ENCODE measurements at places on chromosomes 11 and 22.

- no peak for DNase-seq
Measured at GRCh38 chr11:130573767-130574166, 125.3 kb downstream of the ADAMTS15 start.

DNA sequence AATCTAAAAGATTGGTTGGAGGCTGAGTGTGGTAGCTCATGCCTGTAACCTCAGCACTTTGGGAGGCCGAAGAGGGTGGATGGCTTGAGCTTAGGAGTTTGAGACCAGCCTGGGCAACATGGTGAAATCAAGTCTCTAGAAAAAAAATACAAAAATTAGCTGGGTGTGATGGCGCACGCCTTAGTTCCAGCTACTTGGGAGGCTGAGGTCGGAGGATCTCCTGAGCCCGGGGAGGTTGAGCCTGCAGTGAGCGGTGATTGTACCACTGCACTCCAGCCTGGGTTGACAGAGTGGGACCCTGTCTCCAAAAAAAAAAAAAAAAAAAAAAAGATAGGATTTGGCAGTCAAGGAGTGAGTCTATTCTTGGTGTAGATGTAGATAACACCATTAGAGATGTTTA is 10.6 kb downstream of the FOLR1 start:
- DNase-seq, result no peak

DNA sequence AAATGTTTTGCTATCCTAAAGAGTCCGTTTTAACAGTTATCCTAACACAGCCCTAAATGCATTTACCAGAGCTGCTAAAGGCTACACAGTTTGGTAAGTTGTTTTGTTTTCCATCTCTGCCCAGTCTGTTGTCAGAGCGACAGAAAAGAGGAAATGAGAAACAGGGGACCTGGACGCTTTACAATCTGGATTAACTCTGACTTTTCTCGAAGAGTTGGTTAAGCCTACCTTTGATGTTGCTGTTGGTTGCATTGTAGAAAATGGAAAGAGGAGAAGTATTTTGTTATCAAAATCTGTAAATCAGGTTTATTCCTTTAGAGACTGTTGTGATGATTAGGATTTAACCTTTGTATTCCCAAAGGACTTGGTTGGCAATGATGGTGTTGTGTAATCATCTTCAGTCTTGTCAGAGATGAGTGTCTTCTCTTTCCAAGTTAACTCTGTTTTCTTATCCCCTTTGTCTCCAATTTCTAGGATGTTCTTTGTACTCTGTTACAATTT is 481 bp downstream of the ANGPTL5 start:
- no peak for DNase-seq

GRCh38 chr11:108929241-108929640 is 264.4 kb downstream of the DDX10 start:
- DNase-seq, result no peak

DNA sequence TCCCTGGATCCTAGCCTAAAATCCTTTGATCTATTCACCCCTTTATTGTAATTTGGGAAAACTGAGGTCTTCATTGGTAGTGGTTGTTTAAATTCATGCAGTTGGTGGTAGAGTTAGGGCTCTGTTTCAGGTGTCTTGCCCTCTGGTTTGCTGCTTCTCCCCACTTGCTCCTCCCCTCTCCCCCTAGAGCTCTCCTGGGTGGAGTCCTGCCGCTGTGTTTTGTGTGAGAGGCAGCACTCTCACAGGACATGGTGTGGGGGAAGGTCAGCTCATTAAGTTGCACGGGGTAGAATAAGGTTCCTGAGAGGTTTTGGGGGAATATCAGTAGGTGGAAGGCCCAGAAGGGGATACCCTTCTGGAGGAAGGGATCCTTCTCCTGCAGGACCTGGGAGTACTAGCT is 98.1 kb upstream of the NECTIN1 start:
- DNase-seq, result no peak

DNA sequence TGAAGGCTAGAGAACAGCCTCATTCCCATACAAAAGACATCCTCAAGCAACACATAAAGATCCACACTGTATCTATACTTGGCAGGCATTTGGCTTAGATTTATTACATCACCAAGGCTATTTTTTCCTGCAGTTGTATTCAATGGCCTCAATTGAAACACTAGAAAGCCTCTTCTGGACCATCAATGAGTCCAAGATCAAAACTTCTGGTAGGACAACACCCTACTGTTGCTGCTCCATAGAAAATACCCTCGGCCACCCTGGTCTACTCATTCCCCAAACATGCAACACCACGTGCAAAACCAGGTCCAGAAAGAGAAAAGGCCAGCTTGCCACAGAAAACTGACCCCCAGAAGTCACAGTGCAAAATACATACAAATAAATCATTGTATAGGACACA is 56.9 kb upstream of the CADM1 start:
- DNase-seq, result no peak

- DNase-seq, result peak; percentile 88
Measured at GRCh38 chr11:61834278-61835048, 6.4 kb downstream of the FADS2 start.

GRCh38 chr11:122617297-122617696 is 38.2 kb upstream of the UBASH3B start:
- no peak for DNase-seq

GRCh38 chr11:65471447-65471891 is 27.4 kb upstream of the MALAT1 start:
- DNase-seq, result peak; percentile 94

DNA sequence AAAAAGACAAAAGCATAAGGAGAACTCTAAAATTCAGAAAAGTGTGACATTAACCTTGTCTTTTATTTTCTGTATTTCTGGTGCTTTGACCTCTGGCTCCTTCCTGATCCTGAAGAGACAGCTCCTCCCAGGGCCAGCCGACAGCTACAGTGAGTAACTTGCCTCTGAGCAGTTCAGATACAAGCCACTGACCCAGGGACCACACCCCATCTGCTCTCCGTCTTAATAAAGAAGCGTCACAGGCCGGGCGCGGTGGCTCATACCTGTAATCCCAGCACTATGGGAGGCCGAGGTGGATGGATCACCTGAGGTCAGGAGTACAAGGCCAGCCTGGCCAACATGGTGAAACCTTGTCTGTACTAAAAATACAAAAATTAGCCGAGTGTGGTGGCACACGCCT is 6.5 kb downstream of the MLC1 start:
- no peak for DNase-seq

DNA sequence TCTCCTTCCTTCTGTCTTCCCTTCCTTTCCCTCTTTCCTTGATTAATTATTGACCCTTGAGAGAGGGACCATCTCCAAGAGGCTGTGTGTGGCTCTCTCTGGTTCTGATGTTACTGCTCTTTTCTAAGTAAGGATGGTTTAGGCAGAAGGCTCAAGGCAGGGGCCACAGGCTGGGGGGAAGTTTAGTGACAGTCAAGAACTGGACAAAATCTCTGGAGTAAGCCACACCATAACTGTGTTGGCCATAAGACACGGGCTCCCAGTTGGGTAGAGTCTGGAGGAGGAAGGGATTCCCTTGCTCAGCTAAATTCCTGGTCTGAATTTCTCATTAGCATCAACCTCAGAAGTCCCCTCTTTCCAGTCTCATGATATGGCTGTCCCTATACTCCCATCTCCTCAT is 74.7 kb downstream of the BUD13 start:
- DNase-seq, result no peak

DNA sequence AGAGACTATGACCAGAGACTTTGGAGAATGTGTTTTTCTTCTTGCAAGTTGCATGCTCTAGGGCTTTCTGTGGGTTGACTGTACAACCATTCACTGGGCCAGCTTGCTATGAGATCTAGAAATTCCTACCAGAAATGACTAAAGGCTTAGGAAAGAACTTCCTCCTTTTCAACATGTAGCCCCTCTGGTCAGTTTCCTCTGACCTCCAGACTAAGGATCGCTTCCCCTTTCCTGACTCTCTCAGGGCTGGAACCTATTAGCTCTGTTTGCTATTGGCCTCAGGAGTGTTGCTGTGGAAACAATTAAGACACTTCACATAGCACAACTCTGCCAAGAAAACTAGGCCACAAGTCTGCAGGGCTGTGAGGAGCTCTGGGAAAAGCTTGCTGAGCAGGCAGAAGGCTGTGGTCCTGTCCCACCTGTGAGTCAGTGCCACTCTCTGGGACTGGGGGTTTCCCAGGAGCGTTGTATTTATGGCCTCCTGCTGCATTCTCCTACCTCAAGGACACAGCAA is 10.7 kb downstream of the CRY2 start:
- no peak for DNase-seq

DNA sequence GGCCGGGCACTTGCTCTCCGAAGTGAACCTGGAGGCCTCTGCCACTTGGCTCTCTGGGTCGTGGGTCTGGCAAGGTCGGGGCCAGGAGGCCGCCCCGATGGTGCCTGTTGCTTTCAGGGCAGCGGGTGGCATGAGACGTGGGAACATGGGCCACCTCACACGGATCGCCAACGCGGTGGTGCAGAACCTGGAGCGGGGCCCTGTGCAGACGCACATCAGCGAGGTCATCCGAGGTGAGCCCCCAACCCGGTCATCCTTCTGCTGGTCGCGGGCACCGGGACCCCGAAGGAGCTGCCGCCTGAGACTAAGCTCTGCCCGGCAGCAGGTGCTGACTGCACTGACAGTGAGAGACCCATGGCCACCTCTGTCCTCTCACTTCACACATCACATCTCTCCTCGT is 40.0 kb downstream of the SBF1 start:
- DNase-seq, result no peak

DNA sequence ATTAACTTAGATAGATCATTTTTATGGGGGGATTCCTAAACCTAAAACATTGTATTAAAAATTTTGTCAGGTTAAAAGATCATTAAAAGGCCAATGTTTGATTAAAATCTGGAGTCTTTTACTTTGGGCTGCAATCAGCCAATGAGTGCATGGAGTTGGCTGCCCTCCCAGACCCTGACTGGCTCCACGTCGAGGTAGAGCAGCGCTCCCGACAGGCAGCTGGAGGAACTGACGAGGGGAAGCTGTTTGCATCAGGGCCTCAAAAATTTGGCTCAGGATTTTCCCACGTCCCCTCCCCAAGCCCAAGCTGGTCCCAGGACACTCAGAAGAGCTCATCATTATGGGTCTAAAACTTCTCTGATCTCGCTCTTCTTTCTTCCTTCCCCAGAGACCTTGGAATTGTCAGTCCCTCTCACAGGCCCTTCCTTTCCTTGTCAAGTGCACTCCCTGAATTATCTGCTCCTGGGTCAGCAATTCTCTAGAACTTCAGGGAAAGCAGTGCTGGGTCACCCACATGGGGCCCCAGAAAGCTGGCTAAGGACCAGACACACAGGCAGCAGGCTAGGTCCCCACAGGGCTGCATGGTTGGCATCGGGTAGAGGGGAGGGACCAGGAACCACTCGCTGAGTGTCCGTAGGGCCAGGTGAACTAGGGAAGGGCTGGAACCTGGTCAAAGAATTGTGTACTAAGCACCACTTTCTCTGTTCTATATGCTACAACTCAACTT is 119.6 kb upstream of the IGLL5 start:
- no peak for DNase-seq

DNA sequence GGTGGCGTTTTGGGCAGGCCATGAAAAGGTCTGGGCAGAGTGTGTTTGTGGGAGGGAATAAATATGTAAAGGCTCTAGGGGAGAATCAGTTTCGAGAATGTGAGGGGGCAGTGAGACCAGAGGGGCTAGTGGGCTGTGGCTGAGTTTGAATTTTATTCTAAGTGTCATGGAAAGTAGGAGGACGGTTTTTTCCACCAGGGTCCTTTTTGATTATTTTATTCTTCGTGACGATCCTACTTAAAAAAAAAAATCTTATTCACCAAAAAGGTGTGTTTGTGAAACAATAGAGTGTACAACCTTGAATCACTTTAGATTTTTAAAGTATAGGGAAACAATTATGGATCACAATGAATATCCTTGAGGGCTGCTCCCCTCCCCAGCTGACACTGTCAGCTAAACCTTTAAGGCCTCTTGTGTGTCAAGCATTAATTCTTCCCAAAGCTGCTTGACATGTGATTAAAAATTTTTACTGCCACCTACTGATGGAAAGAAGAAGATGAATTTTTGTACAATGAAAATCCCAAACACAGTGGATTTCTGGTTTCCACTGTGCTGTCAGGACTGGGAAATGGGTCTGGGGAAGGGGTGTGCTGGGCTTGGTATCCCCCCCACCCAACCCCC is 107.5 kb upstream of the OR4B1 start:
- peak; percentile 53 for DNase-seq

GRCh38 chr11:92227959-92228935 is 3.6 kb downstream of the FAT3 start:
- no peak for DNase-seq

DNA sequence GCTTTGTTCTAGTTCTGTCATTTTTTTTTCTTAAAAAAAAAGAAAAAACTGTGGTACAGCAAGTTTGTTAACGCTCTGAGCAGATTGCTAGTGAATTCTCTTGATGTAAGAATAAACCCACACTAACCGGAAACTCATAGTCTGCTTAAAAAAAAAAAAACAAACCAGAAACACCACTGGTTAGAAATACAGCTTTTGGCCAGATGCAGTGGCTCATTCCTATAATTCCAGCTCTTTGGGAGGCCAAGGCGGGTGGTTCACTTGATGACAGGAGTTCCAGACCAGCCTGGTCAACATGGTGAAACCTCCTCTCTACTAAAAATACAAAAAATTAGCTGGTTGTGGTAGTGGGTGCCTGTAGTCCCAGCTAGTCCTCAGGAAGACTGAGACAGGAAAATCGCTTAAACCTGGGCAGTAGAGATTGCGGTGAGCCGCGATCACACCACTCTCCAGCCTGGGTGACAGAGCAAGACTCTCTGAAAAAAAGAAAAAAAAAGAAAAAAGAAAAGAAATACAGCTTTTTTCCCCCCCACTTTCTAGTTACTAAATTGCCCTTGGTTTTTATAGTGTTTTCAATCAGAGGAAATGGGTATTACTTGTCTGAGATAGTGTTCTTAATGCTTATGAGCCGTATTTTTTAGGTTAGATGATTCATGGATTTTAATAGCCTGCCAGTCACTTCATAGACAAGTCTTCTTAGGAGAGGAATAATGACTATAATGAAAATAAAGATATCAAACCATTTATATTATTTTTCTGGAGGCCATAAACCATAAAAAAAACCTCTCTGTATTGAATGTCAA is 222.8 kb downstream of the DDX10 start:
- DNase-seq, result no peak

DNA sequence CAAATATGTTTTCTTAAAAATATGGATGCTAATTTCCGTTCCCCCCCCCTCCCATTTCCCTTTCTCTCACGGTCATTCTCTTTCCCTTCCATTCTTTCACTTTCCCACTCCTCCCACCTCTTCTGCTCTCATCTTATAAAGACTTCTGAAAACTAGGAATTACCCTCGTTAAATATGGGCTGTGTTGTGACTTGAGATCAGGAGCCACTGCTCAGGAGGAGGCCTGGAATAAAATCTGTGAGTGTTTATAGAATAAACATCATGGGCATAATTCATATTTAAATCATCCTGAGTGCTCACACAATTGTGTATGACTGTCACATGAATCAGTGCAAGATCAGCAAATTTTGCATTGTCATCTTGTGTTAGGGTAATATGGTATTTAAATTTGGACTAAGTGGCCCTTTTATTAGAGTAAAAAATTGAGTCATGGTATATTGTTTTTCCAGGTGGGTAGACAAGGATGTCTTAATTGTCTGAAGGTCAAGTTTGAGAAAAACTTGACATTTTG is 208.0 kb downstream of the DDX10 start:
- no peak for DNase-seq
